ENCODE measurements at places on chromosomes 12 and 14.

- no peak for DNase-seq
Measured at GRCh38 chr14:90373887-90374286, 22.9 kb upstream of the CALM1 start.

GRCh38 chr12:117390866-117391265 lies 29.4 kb upstream of the NOS1 start:
- no peak for DNase-seq

- no peak for DNase-seq
Measured at GRCh38 chr12:49762468-49762847, 21.1 kb downstream of the TMBIM6 start.

- no peak for DNase-seq
Measured at GRCh38 chr12:52313926-52314325, 7.3 kb downstream of the KRT83 start.

- no peak for DNase-seq
Measured at GRCh38 chr14:68312884-68313610, 479.8 kb downstream of the ZFP36L1 start.
